ELF-1 (cell line): ENCODE measurements at places on chromosomes 1 and 21.

DNA sequence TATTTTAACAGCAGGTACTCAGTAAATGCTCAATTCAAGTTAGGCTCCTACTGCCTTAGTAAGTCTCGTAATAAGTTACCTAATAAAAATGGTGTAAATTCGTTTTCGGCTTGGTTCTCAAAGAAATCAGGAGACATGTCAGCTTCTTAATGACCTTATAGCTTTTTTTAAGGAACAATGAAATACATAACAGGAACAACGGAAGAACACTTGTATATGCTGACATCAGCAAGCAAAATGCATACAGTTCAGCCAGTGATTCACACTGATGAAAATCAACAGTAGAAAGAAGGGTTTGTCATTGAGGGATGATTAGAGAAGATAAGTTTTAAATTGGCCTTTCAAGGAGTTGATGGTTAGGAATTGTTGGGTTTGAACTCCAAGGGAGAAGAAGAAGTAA, 13.3 kb downstream of the RPTN start:
- DNase-seq, result no peak

DNA sequence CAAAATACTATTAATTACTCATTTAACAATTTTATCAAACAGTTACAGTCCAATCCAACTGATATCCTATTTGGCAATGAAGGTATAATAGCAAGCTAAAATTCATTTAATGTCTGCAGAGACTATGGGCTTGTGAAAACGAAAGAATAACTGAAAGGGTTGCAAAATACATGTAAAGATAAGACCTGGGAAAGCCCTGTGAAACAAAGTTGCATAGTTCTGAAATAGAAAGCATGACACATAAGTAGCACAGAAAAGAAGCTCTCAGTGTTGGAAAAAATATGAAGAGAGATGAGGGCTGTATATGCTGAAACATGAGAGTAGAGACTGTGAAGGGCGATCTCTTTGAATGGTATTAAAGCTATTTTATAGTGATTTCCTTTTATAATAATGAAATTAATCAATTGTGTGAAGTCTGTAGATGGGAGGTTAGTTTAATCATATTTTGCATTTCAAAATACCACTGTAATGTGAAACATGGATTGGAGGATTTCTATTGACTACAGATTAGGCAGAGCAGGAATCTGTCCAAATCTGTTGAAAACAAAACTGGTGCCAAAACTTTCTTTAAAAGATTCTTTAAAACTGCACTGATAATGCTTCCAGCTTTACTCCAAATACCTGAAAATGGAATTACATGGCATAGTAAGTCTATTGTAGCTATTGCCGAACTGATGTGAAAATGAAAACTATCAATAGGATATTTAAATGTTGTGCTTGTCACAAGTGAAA, 1518.9 kb upstream of the B3GALT2 start:
- DNase-seq, result no peak

GRCh38 chr1:235876402-235876841, 9.7 kb upstream of the LYST start:
- no peak for DNase-seq

DNA sequence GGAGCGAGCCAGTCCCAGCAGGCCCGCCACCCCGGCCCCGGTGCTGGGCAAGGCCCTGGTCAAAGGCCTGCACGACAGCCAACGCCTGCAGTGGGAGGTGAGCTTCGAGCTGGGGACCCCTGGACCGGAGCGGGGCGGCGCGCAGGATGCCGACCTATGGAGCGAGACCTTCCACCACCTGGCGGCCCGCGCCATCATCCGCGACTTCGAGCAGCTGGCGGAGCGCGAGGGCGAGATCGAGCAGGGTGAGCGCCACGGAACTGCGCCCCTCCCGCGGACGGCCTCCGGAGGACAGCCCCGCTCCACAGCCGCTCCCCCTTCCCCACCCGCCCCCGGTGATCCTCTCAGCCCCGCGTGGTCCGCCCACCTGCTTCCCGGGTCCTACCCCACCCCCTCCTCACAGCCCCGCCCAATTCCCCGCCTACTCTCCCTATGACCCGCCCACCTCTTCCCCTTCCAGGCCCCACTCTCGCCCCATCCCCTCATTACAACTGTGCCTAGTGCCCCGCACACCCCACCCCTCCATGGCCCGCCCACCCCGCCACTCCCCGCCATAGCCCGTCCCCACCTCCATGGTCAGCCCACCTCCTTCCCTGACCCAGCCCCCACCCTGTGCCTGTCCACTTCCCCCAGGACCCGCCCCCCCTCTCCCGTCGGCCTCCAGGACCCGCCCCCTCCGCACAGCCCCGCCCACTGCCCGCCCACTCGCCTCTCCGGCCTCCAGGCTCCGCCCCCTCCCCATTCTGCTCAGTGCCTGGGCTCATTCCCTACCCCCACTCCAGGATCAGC, 52.7 kb downstream of the VWA5B1 start:
- DNase-seq, result peak; percentile 42

- DNase-seq, result no peak
Measured at GRCh38 chr1:220426989-220427388, 100.9 kb upstream of the MARK1 start.

- DNase-seq, result no peak
Measured at GRCh38 chr1:209412036-209412435, 171.5 kb upstream of the CAMK1G start.

- peak; percentile 39 for DNase-seq
Measured at GRCh38 chr1:20485527-20486456, at the start of gene CAMK2N1. Gene CAMK2N1, minus strand, starts transcription at chr1:20486210. Its CDS starts 831 bp downstream, at chr1:20485379.

GRCh38 chr1:177183836-177184235, 13.1 kb downstream of the BRINP2 start:
- no peak for DNase-seq

GRCh38 chr1:208149776-208150514, 94.2 kb downstream of the PLXNA2 start:
- peak; percentile 58 for DNase-seq

DNA sequence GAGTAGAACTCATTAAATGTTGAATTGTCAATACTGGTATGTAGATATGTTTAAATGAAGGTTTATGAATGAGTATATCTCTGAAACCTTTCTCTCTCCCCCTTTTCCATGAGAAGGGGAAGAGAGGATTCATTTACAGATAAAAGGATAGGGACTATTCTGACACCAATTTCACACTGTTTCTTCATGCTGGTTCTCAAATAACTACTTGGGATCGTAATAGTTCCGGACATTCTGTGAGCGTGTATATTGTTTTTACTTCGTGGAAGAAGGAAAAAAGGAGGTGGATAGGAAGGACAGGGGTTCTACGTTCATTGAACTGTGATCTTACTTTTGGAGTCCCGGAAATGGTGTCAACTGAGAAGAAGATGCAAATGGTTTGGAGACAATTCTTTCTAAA, 284.2 kb downstream of the GRIK1 start:
- DNase-seq, result no peak

DNA sequence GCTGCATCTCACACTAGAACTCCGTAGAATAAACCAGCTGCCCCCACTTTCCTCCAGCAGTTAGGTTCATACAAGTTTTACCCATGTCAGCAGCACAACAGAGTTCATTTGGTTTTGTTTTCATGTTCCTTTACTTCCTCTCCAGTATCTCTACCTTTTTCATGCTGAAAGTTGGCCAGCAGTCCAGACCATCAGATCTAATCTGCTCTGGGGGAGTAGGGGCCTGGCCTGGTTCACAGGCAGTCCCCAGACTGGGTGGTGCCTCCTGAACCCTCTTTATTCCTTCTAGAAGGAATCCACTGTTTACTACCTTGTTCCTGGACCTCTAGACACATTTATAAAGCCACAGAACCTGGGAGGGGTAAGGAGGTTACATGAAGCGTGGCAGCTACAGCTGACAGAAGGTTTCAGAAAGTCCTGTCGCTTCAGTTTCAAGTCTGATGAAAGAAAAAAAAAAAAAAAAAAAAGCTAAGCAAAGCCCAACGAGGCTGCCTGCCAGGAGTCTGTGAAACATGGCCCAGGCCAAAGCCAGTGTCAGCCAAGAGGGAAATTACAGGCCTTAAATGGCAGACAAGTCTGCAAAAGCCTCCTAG, 184.6 kb upstream of the JUN start:
- DNase-seq, result no peak

DNA sequence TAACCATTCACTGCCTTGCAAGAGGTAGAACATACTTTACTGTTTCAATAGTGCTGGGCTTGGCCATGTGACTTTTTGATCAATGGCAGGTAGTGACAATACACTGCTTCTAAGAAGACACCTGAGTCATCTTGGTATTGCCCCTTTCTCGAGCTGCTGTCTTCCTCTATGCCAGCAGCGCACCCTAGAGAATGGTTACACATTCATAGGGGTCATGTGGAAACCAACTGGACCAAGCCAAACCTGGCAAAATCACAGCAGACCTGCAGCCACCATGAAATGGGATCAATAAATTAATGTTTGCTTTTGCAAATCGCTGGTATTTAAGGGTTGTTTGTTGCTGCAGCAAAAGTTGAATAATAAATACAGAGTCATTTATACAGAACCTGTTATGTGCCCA, 122.3 kb downstream of the GRIK1 start:
- DNase-seq, result no peak

GRCh38 chr1:17763995-17764394, 8.9 kb downstream of the ACTL8 start:
- DNase-seq, result no peak

GRCh38 chr1:26003756-26004155, 5.9 kb upstream of the PAFAH2 start:
- no peak for DNase-seq

- no peak for DNase-seq
Measured at GRCh38 chr1:23732363-23733224, 10.7 kb upstream of the ELOA start.

DNA sequence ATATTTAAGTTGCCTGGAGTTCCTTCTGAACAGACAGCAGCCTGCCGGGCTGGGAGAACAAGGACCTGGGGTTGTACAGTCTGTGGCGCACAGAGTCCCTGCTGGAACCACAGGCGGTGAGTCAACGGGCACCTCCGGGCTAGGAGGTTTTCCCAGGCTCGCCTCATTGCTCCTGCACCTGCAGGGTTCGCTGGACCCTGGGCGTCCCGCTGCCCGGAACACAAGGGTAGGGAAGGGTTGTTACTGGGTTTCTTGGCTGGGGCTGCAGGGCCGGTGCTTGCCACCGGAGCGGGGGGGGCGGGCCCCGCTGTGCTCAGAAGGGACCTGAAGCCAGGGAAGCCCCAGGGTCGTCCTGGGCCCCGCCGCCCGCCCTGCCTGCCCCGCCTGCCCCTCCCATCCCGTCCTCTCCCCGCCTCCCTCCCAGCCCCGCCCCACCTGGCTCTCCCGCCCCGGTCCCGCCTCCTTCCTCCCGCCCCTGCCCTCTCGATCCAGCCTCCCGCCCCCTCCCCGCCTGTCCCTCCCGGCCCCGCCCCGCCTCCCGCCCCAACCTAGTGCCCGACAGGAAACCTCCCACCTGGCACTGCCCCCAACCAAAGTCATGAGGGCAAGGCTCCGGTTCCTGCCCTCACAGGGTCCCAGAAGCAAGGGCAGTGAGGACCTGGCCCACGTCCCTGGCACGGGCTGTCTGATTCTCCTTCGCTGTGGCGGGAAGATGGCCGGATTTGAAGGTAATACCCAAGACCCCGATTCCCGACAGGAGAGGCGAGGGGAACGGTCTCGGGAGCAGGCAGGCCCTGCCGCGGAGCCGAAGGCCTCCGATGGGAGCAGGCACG, 6.8 kb downstream of the JMJD4 start:
- DNase-seq, result peak; percentile 83

- DNase-seq, result no peak
Measured at GRCh38 chr1:202249846-202250245, 56.2 kb downstream of the LGR6 start.

- no peak for DNase-seq
Measured at GRCh38 chr21:43653626-43654025, 5.7 kb downstream of the HSF2BP start.

DNA sequence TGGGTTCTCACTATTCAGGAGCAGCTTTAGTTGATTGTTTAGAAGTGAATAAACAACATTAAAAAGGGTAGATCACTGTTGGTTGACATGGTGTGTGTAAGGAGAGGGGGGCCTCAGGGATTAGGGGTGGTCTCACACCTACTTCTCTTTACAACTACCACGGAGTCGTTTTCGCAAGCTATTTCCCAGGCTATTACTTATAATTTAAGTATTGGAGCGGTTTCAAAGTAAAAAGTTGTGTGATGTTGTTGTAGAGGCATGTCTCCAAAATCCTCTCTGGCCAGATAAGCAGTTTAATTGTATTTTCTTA, 1.3 kb downstream of the GPSM2 start:
- DNase-seq, result no peak
